Foreskin melanocyte (primary cell): ENCODE measurements at places on chromosomes 5 and 9.

DNA sequence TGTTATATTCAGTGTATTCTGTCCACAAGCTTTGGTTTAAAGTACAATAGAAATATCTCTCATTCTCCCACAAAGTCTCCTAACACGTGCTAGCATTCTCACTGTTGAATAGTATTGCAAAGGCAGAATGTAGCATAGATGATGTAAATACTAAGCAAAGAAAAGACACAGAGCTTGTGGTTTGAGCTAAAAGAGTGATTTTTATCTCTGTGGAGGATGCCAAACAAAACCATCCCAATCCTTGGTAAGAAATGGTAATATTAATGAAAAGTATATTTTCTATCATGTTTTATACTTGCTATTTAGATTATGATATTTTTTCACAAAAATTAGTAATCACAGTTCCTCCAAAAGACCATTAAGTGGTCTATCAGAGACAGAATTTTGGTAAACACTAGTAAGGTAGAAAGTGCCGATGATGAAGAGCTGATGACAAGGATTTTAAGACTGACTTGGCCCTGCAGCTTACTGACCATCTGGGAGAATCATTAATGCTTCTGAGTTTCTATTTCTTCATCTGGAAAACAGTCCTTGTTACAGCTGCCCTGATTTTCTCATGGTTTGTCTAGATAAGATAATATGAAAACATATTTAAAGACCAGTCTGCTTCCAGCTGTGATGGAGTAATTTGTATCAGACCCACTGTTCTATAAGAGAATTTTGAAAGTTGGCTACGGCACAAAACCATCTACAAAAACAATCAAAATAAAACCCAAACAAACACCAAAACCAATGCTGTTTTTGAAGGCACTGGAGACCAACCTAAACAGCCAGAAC is 510.2 kb downstream of the SPATA31D1 start:
- no peak for DNase-seq

DNA sequence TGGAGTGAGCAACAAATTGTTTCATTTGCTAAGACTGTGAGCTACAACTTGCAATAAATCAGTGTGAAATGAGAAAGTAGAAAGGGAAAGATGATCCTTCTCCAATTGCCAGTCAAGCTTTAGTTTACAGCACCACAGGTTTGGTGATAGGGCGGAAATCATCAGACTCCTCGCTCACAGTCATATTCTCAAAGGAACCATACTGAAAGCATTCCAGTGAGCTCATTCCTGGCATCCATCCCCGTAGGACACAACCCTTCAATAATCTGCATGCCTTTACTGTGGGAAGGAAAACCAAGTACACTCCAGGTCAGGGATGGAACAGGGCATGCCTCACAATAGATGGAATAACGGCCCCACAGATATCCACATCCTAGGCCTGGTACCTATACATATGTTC is 80.7 kb downstream of the FSTL4 start:
- no peak for DNase-seq

- DNase-seq: no peak
Measured at GRCh38 chr9:38172586-38172985, 103.6 kb upstream of the SHB start.

DNA sequence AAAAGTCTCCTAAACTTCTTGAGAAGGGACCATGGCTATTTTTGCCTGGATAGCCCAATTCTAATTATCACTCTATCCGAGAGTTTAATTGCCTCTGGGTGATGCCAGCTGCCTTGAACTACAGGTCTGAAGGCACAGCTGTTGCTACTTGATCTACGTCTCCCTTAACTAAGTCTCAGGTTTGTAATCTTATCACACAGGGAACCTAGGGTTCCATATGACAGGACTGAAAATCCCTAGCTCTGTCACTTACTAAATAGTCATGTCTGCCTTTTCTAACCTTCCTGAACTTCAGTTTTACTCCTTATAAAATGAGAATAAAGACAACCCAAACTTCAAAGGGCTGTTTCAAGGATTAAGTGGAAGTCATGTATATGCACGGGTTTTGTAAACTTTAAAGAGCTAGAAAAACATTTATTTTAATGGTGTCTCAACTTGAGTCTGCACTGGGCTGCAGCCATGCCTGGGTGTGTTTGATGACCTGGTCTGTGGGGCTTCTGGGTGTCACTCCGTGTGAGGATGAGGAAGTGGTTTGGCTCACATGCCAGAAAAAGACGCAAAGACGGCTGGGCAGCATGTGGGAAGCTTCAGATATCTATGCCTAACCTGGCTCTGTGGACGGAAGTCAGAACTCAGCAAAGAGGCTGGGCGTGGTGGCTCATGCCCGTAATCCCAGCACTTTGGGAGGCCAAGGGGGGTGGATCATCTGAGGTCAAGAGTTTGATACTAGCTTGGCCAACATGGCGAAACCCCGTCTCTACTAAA is 129.3 kb upstream of the SLC44A1 start:
- DNase-seq: no peak
